Renal cortical epithelial cell (primary cell): ENCODE measurements at places on chromosomes 5 and 9. TPM values are rescaled to one million over a fixed set of nuclear protein-coding genes. Genes with fewer than 3 reads are reported as not detected.
A peak's percentile ranks its signal among the peaks of the same experiment; 100 is the strongest.

IQGAP2 gene
- under 0.01 and 0.30 TPM in 2 replicates for total RNA-seq

ANGPTL2 gene
- 0.17 and 1.7 TPM in 2 replicates for total RNA-seq

- peak; percentile 98 for DNase-seq
Measured at GRCh38 chr5:143244000-143244736, 159.3 kb downstream of the NR3C1 start.

ZNF366 gene
- 0.05 TPM in 1 of 2 replicates, not detected in the other for total RNA-seq

- DNase-seq = no peak
Measured at GRCh38 chr9:85004818-85005413, 335.4 kb downstream of the NTRK2 start.

CEL gene
- total RNA-seq = 0.60 TPM in 1 of 2 replicates, not detected in the other

- DNase-seq = peak; percentile 66
Measured at GRCh38 chr9:115198001-115198400, 80.0 kb upstream of the TNC start.
